ENCODE measurements at places on chromosomes 1 and 21.

DNA sequence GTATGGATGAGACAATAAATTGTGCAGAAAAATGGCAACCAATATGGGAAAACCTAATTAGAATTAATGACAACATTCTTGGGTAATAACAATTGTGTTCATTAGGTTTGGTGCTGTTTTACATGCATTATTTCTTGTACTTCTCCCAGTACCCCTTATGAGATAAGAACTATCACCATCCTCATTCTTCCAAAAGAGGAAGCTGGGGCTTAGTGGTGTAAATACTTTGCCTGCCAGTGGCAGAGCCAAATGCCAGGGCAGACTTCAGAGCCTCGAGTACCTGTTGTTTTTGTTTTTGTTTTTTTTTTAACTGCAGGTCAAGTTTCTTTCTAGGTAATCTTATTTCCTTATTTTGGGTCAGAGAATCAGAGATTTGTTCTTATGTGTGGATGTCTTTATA, 206.4 kb downstream of the RHOU start:
- no peak for DNase-seq

- no peak for DNase-seq
These were observed 40.3 kb downstream of the IER5 start for GRCh38 chr1:181128592-181129497.

GRCh38 chr21:46145159-46145839, 10.1 kb downstream of the FTCD start:
- no peak for DNase-seq

DNA sequence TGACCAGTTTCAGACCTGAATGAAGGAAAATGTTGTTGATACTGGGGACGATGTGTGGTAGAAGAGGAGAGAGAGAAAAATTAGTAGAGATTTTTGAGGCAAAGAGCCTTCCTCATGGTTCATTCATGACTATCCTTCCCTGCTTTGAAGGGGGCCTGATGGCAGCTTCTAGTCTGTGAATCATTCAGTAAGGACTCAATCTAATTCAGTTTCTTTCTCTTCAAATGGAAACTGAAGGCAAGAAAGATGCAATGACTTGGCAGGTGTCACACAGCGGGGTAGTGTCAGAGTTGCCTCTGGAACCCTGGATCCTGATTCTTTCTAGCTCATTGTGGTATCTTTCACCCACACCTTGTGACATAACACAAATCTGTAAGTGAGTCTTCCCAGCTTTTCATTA, 14.9 kb upstream of the CD5L start:
- no peak for DNase-seq

DNA sequence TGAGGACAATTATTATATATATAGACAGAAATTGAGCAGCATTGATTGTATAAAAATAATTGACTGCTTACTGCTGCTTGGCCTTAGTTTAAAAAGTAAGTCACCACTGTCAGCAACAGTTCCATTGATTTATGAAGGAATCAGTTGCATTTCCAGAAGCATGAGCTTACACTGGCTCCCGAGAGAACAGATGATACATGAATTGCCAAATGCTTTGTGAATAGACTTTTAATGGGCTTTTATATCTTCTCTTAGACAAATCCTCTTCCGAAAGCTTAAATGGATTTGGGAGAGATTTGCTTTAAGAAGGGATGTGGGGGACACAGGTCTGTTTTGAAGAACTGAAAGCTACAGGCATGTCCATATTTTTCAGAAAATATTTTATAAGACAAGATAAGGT, 7.5 kb downstream of the FHAD1 start:
- no peak for DNase-seq

DNA sequence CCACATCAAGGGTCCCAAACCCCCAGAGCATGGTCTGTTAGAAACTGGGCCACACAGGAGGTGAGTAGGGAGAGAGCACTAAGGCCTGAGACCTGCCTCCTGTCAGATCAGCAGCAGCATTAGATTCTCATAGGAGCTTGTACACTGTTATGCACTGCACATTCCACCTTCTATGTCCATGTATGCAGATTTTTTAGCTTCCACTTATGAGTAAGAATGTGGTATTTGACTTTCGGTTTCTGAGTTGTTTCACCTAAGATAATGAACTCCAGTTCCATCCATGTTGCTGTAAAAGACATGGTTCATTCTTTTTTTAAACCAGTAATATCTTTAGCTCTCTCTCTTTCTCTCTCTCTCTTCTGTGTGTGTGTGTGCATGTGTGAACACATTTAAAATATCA, 663 bp upstream of the GBP6 start:
- DNase-seq = peak; percentile 17

DNA sequence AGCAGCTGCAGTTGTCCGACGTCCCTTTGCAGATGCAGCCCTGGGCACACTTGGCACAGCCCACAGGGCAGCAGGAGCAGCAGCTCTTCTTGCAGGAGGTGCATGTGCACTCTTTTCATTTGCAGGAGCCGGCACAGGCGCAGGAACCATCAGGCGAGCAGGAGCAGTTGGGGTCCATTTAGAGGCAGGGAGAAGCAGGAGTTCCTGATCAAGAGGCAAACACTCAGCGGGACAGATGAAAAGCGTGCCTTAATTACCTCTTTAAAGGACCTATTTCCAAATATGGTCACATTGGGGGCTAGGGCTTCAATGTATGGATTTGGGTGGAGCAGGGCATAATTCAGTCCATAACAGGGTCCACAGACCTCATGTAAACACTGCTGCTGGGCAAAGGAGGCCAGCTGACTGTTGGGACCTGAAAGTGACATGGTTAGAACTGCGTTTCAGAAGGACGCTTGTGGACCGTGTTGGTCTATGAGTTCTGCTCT, 4.3 kb upstream of the CPLANE2 start:
- DNase-seq = no peak

DNA sequence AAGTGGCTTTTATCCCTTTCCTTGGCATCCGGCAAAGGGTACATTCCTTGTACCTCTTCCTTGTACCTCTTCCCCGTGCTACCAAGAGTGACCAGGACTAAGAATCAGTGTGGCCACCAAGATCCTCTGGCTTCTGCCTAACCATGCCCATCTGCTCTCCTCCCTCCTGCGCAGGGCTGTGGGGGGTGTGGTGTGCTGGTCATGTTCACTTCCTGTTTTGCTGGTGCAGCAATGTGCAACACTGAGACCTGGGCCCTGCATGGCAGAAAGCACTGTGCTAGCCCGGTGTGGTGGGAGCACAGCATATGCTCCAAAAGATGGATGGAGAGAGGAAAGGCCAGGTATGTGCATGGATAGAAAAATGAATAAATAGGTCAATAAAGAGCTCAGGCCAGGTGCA, 33.3 kb upstream of the TENT5C start:
- DNase-seq = peak; percentile 37

DNA sequence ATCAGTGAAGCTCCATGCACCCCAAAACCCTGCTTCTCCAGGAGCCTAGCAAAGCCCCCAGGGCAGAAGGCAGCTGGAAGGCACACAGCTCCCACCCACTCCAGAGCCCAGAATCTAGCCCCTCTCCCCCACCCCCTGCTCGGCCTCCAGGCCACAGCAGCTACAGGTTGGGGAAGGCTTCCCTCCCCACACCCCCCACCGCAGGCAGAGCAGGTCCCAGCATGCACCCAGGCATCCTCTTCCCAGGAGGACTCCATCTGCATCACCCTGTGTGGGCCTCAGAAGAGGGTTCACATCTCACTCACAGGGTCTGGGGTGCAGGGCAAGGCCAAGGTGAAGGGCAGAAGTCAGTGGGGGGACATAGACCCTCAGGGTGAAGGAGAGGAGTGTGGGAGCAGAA, 719 bp downstream of the S100A14 start:
- DNase-seq = no peak

GRCh38 chr1:205578780-205579571, 52.8 kb downstream of the ELK4 start:
- DNase-seq = no peak

- DNase-seq = no peak
These were observed 37.8 kb upstream of the WNT2B start for GRCh38 chr1:112470966-112471365.

DNA sequence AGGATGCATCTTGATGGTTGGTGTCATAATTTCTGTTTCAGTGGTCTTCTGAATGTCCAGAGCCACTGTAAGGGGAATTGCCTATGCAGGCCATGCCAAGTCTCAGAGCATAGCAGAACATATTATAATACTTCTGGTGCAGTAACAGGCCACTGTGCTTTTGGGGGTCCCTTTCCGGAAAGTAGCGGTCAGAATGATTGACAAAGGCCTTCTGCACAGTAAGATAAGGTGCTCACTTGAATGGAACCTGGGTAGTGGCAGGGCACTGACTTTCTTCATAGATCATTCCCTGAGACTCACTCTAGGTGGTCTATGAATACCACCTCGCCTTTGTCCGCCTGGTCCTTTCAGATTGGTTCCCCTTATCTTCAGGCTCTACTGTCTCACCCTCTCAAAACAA, 28.9 kb downstream of the RWDD3 start:
- no peak for DNase-seq

DNA sequence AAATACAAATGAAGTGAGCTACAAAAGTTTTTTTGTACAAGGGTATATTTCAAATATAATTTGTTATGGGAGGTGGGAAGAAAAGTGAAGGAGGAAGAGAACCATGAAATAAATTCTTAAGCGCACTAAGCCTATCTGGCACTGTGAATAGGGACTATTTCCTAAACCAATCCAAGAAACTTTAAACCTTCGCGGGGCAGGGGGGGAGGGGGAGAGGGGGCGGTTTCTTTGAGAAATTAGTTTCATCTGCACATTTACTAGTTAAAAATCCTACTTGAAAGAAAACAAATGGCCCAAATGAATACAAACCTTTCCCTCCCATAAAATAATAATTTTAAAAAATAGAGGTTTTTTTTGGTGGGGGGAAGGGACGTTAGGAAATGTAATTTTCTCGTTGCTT, 364 bp downstream of the GOLPH3L start:
- no peak for DNase-seq

DNA sequence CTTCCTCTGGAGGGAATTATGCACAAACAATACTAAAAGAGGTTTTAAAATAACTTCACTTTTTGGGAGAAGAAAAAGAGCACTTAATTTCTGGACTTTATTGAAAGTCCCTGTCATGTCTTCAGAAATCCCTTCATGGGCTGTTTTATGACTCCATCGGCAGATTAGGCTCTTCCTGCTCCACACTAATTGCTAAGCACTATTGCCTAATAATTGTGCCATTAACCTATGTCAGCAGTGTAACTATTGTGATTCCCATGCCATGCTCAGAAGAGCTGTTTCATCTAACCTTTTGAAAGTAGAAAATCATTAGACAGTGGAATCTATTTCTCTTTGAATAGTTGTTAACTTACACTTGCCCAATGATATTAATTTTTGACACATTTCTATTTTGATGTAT, 489.3 kb upstream of the RUNX1 start:
- DNase-seq = no peak

- DNase-seq = no peak
These were observed 1.3 kb downstream of the BRINP3 start for GRCh38 chr1:190476321-190476720.

GRCh38 chr1:53123453-53124140, 18.8 kb downstream of the SLC1A7 start:
- no peak for DNase-seq

DNA sequence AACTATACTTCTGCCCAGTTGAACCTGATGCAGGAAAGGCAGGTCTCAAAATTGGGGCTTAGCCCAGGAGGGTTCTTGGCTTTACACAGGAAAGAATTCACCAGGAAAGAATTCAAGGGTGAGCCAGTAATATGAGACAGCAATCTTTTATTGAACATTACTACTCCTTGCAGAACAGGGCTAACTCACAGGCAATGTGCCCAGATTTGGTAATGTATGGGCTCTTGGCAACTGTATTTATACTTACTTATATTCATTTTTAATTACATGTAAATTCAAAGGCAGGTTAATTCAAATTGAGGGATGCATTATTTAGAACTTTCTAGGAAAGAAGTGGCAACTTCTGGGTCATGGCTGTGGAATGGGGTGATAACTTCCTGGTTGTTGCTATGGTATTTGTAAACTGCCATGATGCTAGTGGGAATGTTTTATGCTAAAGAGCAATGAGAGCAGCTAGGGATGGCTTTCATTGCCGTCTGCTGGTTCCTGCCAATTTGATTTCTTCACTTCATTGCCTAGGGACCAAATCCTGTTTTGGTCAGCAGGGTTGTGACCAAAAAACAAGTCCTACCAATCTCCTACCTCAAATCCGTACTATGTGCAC, 107.5 kb downstream of the CHRM3 start:
- DNase-seq = no peak

- DNase-seq = no peak
These were observed 204.7 kb upstream of the ZRANB2 start for GRCh38 chr1:71285529-71285928.

GRCh38 chr1:43276673-43277072, 6.9 kb downstream of the TMEM125 start:
- DNase-seq = no peak

- no peak for DNase-seq
These were observed 8.3 kb upstream of the NVL start for GRCh38 chr1:224338150-224338838.

GRCh38 chr1:203930342-203930741, 68.9 kb downstream of the SNRPE start:
- no peak for DNase-seq

DNA sequence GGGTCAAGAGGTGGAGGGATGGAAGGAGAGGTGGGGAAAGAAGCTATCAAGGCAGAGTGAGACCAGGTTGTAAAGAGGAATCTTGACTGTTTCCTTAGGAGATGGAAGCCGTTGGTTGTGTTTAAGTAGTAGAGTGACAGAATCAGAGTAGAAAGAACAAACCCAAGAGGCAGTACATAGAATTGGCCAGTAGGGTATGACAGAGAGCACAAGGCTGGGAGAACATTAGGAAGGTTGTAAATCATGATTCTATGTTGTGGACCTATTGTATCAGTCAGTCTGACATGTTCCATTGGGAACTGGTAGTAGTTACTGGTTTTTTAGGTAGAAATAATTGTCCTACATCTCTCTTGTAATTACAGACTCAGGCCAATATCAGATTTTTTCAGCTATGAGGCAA, 486.9 kb upstream of the USP24 start:
- DNase-seq = no peak

DNA sequence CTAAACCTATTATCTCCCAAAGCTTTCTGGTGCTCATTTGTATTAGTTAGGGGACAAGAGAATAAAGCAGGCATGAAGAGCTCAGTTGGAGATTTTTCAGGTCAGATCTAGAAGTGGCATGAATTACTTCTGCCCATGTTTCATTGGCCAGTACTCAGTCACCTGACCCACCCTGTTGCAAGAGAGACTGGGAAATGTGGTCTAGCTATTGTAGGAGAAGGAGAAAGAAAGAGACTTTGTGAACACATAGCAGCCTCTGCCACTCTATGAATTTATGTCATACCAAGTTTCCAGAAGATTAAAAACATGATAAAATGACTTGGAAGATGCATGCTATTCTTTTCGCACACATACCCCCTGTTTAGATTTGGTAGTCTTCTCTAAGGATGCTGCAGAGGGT, 302.3 kb upstream of the RUNX1 start:
- no peak for DNase-seq

DNA sequence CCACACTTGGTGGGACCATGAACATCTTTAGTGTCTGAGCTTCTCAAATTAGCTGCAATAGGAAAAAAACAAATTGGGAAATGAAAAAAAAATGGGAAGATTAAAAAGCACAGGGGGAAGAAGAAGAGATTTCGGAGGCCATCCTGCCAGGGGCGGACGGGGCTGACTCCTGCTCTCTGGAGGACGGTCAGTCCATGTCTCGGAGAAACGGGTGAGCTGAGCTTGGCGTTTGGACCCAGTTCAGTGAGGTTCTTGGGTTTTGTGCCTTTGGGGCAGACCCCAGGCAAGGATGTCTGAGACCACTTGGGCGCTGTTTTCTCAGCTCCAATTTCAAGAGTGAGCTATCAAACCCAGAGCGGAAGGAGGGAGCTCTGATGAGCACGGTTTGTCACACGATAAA, 123.9 kb downstream of the PRDM2 start:
- no peak for DNase-seq

Measured in CD4-positive, alpha-beta T cell treated with Interleukin-2 at 100 ng/mL for 4 hours (primary cell).